ENCODE measurements at places on chromosomes 16 and 17. TPM values are rescaled to one million over a fixed set of nuclear protein-coding genes. Genes with fewer than 3 reads are reported as not detected.
A peak's percentile ranks its signal among the peaks of the same experiment; 100 is the strongest.

DNA sequence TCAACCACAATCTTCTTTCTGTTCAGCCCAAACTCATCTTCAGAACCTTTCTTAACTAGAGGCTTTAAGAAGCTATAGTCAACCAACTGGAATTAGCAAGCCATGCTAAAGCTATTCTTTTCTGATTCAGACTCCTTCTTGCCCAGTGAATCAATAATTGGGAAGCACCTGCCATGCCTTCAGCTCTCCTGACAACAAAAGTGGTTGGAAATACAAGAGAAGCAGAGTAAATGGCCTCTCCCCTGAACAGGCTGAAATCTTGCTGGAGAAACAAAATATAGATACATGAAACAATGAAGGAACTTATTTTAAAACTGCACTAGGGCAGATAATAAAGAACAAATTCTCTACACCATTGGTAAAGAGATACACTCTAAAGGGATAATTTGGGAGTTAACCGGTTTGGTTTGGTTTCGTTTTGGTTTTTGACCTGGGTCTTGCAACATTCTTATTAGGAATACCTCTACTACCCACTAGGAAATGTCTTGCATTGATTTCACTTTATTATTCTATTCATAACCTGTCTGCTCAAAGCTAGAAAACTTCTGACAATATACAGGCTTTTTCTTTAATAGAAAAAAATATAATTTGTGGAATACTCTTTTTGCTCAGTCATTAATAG, 173.6 kb upstream of the DYNLRB2 start:
- DNase-seq: no peak

- DNase-seq: peak; percentile 18
Observed at GRCh38 chr17:63537991-63538692, 12.1 kb upstream of the DCAF7 start.

Gene CCL3
- 989 TPM for total RNA-seq

DNA sequence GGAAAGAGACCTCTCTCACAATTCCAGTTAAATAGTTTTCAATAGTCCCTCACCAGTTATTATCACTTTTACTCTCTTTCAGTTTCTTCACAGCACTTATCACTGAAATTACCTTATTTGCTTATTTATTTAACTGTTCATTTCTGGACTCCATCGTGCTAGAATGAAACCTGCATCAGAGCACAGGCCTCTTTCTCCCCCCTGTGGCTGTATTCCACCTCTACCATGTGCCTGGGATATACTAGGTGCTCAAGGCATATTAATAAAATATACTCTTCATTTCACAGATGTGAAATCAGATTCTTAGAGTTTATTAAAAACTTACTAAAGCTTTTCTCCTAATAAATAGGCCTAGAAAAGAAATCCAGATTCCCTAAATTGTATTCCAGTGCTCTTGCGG, 308.9 kb upstream of the MON1B start:
- DNase-seq: no peak

DNA sequence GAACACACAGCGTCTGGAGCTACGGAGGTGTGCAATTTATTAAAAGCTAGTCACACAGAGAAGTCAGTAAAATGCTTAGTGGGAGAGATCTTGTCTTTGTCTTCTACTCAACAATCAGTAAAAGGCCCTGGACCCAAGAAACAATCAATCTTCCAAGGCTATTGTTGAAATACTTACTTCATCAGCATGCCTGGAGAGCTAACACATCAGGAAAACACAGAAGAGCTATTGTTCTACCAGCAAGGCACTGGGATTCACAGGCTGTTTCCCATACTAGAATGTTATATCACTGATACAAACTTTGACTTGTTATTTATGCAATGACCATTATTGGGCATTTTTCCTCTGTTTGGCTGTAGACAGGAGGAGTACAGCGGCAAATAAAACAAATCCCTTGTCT, 247.8 kb upstream of the ERCC4 start:
- DNase-seq: no peak

Gene CACNB1
- 14.1 TPM for total RNA-seq

DNA sequence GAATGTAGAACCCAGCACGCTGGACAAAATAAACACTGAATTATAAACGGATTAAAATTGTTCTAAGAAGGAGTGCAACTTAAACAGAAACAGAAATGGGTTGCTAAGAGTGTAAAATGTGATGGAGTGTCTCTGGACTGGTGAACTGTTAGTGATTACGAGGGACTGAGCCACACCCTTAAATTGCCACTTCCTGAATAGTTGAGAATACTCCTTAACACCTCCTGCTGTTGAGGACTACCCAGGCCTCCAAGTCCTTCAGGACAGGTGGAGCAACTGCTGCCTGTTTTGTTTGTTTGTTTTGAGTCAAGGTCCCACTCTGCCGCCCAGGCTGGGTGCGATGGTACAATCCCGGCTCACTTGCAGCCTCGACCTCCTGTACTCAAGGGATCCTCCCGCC, 25.8 kb upstream of the IRF8 start:
- no peak for DNase-seq

DNA sequence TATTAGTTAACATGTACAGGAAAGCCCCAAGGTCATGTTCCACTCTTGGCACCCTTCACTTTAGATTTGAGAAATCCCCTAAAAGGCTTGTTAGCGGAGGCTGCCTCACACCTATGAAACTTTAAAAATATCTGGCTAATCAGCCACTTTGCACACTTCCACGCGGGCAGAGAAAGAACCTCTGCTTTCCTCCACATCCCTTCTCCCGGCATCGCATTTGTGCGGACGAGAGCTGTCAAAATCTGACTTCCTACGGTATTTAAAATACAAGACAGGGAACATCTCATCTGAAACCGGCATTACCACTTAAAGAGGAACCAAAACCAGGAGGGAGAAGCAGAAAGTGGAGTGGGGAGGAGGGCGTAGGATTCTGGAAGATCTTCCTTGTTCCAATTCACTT, 422.3 kb downstream of the TMEM114 start:
- DNase-seq: no peak

All from activated CD4-positive, alpha-beta memory T cell treated with anti-CD3 and anti-CD28 coated beads for 36 hours (primary cell).